ENCODE measurements at places on chromosomes 5 and 9.

- DNase-seq = no peak
Observed at GRCh38 chr5:151904127-151904526, 20.5 kb downstream of the GLRA1 start.

DNA sequence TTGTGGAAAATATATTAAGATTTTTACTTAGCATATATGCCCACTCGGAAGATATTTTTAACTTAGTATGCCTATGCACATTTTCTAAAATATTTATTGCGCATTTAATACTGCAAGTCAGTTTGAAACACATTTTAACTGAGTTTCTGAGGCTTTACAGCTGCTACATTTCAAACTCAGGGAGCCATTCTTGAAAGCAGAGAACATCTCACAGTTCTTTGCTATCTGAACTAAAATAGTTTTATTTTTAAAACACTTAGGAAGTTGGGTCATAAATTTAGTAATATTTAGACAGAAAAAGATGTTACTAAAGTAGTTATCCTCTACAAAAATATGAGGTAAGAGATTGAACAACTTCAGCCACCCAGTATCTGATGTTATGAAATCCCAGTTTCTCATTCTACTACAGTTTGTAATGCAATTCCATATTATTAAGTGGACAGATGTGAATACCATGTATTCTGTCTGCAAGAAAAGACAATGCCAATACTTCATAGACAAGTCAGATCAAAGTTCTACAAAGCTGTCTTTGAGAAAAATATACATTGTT lies 409.9 kb upstream of the EDIL3 start:
- DNase-seq = no peak

GRCh38 chr5:95304711-95305110 lies 19.8 kb upstream of the MCTP1 start:
- DNase-seq = peak; percentile 5

DNA sequence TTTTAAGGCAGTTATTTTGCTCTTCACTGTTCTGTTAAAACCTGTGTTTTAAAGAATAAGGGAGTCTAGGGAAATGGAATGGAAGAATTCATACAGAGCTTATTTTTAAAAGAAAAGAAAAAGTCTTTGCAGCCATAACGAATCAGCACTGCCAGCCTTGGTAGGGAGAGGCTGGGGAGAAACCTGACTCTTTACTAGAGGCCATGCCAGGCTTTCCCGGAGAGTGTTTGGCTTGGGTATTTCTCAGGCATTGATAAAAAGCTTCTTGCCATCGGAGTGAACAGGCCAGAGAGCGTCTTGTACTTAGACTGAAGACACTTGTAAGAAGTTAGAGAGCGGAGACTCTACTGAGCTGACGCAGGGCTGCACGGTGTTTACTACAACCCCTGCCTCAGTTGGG lies 72.7 kb upstream of the NFIL3 start:
- no peak for DNase-seq

DNA sequence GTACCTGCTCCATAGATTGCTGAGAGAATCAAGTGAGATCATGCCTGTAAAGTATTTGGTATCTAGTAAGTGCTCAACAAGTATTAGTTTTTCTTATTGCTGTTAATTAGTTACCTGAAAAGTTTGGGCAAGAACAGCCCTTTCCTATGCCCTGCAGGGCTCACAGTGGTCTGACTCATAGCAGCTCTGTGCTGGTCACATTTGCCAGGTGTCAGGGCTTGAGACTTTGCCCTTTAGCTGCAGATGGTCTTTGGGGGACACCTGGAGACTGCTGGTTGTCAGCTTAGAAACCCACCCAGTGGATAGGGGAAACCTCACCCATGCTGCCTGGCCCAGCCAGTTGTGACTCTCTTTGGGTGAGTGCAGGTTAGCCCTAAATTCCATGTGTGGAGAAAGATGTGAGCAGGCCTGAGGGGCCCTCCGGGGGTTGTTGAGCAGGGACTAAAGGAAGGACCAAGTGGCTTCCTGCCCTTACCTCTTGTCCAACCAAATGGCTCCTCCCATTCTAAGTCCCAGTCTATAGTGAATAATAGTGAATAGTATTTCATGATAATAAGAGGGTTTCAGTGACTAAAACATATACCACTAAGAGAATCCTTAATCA lies 9.0 kb downstream of the COL27A1 start:
- DNase-seq = no peak

GRCh38 chr5:55864606-55865541 lies 13.7 kb downstream of the IL31RA start:
- no peak for DNase-seq

DNA sequence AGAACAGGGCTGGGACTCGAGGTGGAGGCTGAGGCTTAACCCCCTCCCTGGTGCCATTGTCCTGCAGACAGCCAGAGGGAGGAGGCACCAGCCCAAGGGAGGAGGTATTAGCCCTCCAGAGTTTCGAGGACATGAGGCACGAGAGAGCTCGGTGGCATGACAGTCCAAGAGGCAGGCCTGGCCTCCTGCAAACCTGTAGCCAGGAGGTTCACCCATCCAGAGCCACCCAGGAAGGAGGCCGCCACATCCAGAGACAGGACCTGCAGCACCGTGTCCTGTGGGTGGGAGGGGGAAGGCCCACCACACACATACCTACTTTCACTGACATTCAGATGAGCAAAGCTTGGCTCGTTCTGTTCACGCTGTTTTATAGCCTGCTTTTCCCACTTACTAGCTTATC lies 75.2 kb upstream of the ADAMTS2 start:
- DNase-seq = no peak

GRCh38 chr5:76085243-76085579 lies 2.0 kb downstream of the SV2C start:
- no peak for DNase-seq

GRCh38 chr9:23728736-23729135 lies 97.3 kb downstream of the ELAVL2 start:
- no peak for DNase-seq

GRCh38 chr5:75050415-75050814 lies 1.9 kb downstream of the GCNT4 start:
- DNase-seq = no peak

- no peak for DNase-seq
Observed at GRCh38 chr5:10387690-10388089, 34.2 kb downstream of the MARCHF6 start.

DNA sequence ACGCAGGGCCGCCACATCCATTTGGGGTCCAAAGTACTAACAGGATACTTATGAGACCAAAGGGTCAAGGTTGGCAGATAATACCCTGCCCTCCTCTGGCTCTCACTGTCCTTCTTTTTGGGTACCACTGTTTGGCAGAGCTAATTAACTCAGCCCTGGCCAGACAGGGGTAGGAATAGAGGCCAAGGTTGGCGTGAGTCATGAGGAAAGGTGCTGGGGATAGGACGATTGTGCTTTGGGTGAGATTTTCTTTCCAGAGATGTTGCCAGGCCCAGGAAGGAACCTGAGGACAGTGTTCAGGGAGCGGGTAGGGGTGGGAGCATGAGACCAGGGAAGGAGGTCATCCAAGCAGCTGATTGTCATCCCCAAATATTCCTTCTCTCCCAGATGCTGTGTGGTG lies 191.8 kb upstream of the PANK3 start:
- DNase-seq = no peak

DNA sequence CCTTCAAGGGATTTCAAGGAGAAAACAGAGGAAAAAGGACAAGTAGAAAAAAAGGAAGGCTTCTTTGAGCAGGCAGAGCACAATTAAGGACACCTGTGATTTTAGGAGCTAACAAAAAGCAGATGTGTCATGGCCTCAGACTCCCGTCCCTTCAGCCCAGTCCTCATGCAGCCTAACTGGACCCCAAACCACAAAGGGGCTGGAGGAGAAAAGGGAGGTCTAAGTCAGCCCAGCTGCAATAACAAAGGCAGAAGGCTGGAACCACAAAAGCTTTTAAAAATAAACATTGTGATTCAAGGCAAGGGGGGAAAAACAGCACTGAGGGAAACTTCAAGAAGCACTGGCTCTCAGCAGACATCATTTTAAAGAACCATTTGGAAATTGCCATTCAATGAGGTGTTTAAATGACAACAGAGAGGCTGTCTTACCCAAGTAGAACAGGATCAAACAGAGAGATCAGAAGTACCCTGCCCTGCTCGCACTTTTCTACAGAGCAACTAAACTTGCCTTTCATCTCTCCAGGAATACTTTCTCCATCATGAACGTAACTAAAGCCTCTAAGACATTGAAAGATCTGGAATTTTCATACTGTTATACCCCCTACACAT lies 89.3 kb downstream of the SEMA5A start:
- no peak for DNase-seq

DNA sequence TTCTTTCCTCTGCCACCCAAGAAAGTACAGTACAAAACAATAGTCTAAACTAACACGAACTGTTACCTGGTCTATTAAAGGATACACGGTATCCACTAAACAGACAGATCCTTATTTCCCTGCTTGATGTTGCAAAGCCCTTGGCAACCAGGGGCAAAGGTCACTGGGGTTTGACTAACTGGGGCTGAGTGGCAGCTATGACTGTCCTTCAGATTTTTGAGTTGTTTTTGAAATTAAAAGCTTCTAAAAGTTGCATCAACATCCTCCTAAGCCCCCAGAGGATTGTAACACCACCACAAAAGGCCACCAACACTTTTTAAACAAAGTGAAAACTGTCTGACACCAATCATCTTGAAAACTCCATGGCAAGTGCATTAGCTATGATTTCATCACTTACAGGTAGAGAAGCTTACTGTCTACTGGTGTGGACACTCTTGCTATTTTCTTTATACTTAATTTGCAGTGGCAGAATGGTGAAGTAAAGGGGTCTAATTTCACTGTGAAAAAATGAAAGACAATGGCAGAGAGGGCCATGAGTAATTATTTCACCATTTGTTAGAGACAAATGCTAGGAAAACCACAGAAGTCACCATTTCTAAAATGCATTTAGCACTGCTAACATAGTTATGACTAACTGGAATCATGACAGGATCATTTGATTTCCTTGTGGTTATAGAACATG lies 292.4 kb downstream of the EFNA5 start:
- DNase-seq = no peak

GRCh38 chr5:142184988-142185387 lies 76.4 kb downstream of the NDFIP1 start:
- DNase-seq = no peak

DNA sequence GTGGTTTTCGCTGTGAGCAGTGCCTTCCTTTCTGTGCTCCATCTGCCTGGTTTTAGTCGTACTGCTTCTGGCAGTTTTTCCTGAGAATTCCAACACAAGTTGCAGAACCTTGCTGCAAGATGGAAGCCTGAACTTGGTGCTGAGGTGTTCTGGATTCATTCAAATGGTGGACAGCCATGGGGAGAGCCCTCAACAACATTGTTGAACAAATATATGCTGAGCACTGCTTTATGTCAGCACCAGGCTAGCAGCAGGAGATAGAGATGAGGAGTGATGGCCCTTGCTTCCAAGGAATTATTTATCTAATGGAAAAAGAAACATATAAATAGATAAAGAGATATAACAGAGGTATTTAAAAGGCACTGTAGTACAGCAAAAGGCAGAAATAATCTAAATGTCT lies 7.3 kb upstream of the RPS6 start:
- no peak for DNase-seq

GRCh38 chr9:92736563-92737215 lies 27.9 kb downstream of the BICD2 start:
- DNase-seq = no peak

GRCh38 chr9:111529787-111530186 lies 4.8 kb downstream of the ZNF483 start:
- DNase-seq = no peak

DNA sequence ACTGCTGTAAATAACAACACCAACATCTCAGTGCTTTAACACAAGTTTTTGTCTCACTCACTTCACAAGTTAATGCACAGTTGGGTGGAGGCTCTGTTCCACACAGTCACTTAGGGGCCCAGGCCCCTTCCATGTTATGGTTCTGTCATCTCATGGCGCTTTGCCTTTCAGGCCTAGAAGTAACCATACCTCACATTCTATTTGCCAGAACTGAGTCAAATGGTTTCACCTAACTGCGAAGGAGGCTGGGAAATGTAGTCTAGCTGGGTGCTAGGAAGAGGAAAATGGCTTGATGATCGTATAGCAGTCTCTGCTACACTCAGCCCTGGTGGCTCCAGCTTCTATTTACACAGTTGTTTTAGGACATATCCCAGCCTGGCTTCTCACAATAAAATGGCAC lies 23.1 kb upstream of the MVB12B start:
- no peak for DNase-seq

GRCh38 chr5:58405175-58405574 lies 54.7 kb downstream of the PLK2 start:
- DNase-seq = peak; percentile 59
